ENCODE measurements at places on chromosomes 5 and 9.

GRCh38 chr5:176743868-176744583 lies 66.3 kb upstream of the UNC5A start:
- H3K36me3 ChIP-seq = no peaks in the 10 kb centered on the region
- peaks cover 32% of the 10 kb centered on the region for H3K27me3 ChIP-seq
- H3K4me3 ChIP-seq = peak overlapping the region; percentile 70
- DNase-seq = peak; percentile 59
- peaks cover 3% of the 10 kb centered on the region for H3K4me1 ChIP-seq
- no peak overlapping the region for H3K27ac ChIP-seq

- no peak overlapping the region for H3K4me3 ChIP-seq
- H3K4me1 ChIP-seq = no peaks in the 10 kb centered on the region
- H3K27ac ChIP-seq = no peak overlapping the region
These were observed 232.2 kb upstream of the VLDLR start for GRCh38 chr9:2389404-2389803.

- peaks cover 5% of the 10 kb centered on the region for H3K4me1 ChIP-seq
- DNase-seq = peak; percentile 94
- no peaks in the 10 kb centered on the region for H3K36me3 ChIP-seq
- H3K27ac ChIP-seq = no peak overlapping the region
- no peak overlapping the region for H3K4me3 ChIP-seq
- no peaks in the 10 kb centered on the region for H3K27me3 ChIP-seq
These were observed 124.6 kb downstream of the GPBP1 start for GRCh38 chr5:57298295-57298984.

DNA sequence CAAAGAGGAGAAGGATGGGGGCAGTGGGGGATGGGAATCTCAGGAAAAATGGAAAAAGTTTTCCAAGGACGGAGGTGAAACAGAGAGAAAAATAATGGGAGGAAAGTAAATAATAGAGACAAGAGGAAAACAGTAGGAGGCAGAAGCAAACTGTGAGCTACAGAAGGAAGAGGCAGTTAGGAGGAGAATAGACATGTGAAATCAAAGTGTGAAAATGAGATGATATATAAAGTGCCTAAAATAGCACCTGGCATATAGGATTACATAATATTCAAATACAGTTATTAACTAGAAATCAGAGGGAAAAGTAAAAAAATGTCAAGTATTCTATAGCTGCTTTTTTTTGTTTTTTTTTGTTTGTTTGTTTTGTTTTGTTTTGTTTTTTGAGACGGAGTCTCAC lies 44.0 kb upstream of the PLIN2 start:
- no peaks in the 10 kb centered on the region for H3K4me1 ChIP-seq
- no peak overlapping the region for H3K4me3 ChIP-seq
- no peaks in the 10 kb centered on the region for H3K36me3 ChIP-seq
- H3K27ac ChIP-seq = no peak overlapping the region

GRCh38 chr9:138111607-138112006 lies 234.0 kb downstream of the CACNA1B start:
- H3K4me3 ChIP-seq = no peak overlapping the region
- no peak overlapping the region for H3K27ac ChIP-seq
- no peaks in the 10 kb centered on the region for H3K27me3 ChIP-seq
- DNase-seq = no peak
- H3K4me1 ChIP-seq = no peaks in the 10 kb centered on the region

DNA sequence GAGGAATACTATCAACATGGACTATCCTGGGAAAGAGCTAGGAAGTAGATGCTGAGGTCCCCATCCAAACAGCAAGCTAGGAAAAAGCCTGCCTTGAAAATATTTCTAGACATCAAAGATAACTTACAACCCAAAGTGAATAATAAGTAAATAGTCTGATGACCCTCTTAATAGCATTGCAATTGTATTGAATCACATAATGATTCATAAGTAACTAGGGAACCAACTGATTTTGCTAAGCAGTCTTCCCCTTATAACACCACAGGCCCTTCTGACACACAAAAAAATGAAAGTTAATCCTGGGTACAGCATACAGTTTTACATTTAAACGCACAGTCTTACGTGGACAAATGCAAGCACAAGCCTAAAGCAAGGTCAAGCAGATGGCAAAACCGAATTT lies 199.3 kb downstream of the RFK start:
- no peak for DNase-seq
- no peak overlapping the region for H3K4me3 ChIP-seq
- H3K27ac ChIP-seq = no peak overlapping the region

DNA sequence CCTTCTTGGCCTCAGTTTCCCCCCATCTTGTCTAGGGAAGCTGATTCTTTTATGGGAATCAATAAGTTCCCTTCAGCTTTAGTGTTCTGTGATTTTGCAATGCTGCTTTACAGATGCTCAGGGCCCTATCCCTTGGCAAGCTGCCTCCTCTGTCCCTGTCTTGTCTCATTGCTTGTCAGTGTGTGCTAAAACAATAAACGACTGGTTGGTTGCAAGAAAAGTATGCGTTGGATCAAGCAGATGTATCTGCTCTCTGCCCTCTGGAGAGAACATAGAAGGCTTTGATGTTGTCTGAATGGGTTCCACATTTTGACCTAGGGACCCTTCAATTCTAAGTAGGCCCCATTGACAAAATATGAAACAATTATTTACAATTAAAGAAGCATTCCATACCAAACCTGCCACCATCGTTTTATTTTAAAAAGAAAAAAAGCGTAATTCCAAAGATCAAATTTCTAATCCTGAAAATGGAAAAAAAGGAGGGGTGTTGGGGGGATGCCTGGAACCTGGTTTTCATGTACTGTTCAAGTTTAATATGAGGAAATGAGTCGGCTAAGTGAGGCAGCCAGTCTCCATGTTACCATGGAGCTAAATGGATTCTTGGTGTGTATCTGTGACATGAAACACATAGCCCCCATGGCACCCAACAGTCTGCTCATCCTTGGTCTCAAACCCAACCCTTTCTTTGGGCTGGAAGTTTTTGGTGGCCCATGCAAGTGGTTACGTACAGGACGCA lies 31.2 kb upstream of the TARS1 start:
- no peak overlapping the region for H3K4me3 ChIP-seq
- H3K36me3 ChIP-seq = no peaks in the 10 kb centered on the region
- no peaks in the 10 kb centered on the region for H3K27me3 ChIP-seq
- H3K27ac ChIP-seq = no peak overlapping the region
- no peaks in the 10 kb centered on the region for H3K4me1 ChIP-seq

DNA sequence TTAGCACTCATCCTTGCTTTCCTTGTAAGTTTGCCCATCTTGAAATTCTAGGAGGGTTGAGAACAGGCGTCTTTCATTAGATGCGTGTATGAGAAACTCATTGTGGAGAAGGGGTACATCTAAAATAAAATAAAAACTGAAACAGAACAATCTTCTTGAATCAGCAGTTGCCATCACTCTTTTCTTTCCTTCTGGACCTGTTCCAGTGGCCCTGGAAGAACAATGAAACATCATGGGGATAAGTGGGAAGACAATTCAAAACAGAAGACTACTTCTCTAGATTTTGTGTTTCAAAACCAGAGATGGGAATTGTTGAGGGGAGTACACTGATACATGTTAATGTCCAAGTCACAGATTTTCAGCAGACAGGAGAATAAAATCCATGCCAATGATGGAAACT lies 59.9 kb downstream of the SLC1A3 start:
- no peak for DNase-seq
- H3K36me3 ChIP-seq = no peaks in the 10 kb centered on the region
- no peaks in the 10 kb centered on the region for H3K4me1 ChIP-seq
- H3K27ac ChIP-seq = no peak overlapping the region
- H3K4me3 ChIP-seq = no peak overlapping the region

DNA sequence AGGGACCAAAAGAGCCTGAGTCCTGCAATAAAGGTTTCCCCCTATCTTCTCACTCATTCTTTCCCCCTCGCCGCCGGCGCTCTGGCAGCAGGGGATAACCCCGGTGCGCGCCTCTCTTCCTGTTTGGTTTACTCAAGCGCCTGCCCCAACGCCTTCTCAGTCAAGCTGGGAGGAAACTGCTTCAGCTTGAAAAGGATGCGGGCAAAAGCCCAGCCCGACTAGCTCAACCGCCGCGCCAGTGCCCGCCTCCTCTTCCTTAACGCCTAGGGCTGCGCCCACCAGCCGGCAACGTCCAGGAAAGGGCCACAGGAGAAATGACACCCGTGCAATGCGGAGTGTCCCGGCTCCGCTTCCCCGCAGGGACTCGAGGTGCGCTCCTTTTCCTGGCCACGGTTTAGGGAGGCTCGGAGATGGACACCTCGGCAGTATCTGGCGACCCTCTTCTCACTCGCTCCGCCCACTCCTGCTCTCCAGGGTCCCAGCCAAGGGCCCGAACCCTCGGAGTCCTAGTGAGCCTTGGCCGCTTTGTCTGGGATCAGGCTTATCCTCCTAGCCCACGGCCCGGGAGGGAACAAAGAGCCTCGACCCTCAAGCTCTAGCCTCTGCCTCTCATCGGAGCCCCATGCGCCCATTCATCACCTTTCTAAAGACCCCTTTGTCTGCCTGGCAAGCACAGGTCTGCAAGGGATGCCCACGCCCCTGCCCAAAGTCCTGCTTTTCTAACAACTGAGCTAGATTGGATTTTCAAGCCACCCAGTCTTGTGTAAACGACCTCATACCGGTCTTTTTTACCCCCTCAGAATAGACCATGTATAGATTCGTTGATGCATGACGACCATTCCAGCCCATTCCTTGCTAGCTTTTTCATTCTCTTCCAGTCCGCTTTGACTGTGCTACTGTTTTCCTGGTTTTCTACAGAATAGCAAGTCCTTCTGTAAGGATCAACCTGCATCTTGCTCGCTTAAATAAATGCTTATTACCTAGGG lies 2.0 kb downstream of the ST8SIA4 start:
- peak overlapping the region; percentile 81 for H3K27ac ChIP-seq
- peak; percentile 91 for DNase-seq
- peak overlapping the region; percentile 91 for H3K4me3 ChIP-seq
- peaks cover 35% of the 10 kb centered on the region for H3K36me3 ChIP-seq
- no peaks in the 10 kb centered on the region for H3K27me3 ChIP-seq

DNA sequence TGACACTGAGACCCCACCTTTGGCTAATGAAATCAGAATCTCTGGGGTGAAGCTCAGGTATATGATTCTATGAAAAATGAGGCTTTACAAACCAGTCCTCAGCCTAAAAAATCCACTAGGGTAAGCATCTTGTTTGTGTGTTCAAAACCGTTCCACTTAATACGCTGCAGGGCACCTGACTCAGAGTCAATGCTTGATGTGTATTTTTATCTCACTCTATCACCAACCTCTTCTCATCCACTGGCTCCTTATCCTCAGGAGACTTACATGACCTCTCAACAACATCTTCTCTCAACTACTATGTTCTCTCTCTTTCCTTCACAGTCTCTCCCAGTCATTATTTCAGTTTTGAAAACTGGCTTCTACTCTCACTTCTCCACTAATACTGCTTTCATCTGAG lies 153.3 kb upstream of the KCNN2 start:
- H3K27me3 ChIP-seq = no peaks in the 10 kb centered on the region
- no peak overlapping the region for H3K27ac ChIP-seq
- no peaks in the 10 kb centered on the region for H3K4me1 ChIP-seq
- no peak for DNase-seq
- no peak overlapping the region for H3K4me3 ChIP-seq
- no peaks in the 10 kb centered on the region for H3K36me3 ChIP-seq

- DNase-seq = no peak
- H3K27ac ChIP-seq = no peak overlapping the region
- no peaks in the 10 kb centered on the region for H3K36me3 ChIP-seq
- H3K4me1 ChIP-seq = no peaks in the 10 kb centered on the region
These were observed 42.5 kb upstream of the RASGRF2 start for GRCh38 chr5:80917631-80918030.

GRCh38 chr9:121296213-121297127 lies 28.5 kb downstream of the GSN start:
- no peak for DNase-seq
- no peaks in the 10 kb centered on the region for H3K27me3 ChIP-seq
- H3K4me3 ChIP-seq = no peak overlapping the region
- H3K27ac ChIP-seq = no peak overlapping the region

GRCh38 chr9:37283730-37284325 lies 138.7 kb upstream of the GRHPR start:
- no peak for DNase-seq
- no peaks in the 10 kb centered on the region for H3K36me3 ChIP-seq
- H3K4me3 ChIP-seq = no peak overlapping the region
- no peak overlapping the region for H3K27ac ChIP-seq
- no peaks in the 10 kb centered on the region for H3K27me3 ChIP-seq
- no peaks in the 10 kb centered on the region for H3K4me1 ChIP-seq

- no peak overlapping the region for H3K4me3 ChIP-seq
- peak; percentile 90 for DNase-seq
- no peaks in the 10 kb centered on the region for H3K4me1 ChIP-seq
- H3K27ac ChIP-seq = no peak overlapping the region
These were observed 22.9 kb upstream of the ASS1 start for GRCh38 chr9:130421802-130422276.

DNA sequence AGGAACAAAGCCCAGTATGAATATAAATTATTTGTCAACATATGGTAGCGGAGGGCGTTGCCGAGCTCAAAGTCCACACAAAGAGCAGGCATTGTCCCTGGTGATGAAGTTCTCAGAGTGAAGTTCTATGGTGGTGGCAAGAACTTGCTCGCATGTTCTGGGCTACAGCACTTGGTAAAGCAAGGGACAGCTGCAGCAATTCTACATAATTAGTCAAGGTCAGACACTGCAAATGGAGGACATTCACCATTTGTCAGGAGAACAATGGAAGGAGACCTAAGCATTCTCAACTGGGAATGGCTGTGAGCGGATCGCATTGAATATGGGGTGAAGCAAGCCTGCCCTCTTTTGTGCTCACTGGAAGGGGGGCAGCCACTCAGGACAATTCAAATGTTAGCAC lies 503.8 kb upstream of the ADAMTS16 start:
- no peaks in the 10 kb centered on the region for H3K4me1 ChIP-seq
- H3K27ac ChIP-seq = peak overlapping the region; percentile 67
- H3K27me3 ChIP-seq = no peaks in the 10 kb centered on the region
- DNase-seq = no peak

DNA sequence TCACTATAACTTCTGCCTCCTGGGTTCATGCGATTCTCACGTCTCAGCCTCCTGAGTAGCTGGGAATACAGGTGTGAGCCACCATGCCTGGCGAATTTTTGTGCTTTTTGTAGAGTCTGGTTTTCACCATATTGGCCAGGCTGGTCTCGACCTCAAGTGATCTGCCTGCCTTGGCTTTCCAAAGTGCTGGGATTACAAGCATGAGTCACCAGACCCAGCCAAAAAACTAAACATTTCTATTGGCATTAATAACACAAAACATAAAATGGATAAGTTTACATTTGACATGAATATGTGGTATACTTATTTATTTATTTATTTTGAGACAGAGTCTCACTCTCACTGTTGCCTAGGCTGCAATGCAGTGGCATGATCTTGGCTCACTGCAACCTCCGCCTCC lies 13.6 kb upstream of the REEP5 start:
- H3K4me3 ChIP-seq = no peak overlapping the region
- no peak for DNase-seq
- no peak overlapping the region for H3K27ac ChIP-seq
- no peaks in the 10 kb centered on the region for H3K4me1 ChIP-seq

Data from endodermal cell (in vitro differentiated cells).